CD4-positive, alpha-beta T cell treated with Interleukin-12 subunit alpha and Interleukin-12 subunit beta, for 1 hour (primary cell): ENCODE measurements at places on chromosomes 13 and 19.

DNA sequence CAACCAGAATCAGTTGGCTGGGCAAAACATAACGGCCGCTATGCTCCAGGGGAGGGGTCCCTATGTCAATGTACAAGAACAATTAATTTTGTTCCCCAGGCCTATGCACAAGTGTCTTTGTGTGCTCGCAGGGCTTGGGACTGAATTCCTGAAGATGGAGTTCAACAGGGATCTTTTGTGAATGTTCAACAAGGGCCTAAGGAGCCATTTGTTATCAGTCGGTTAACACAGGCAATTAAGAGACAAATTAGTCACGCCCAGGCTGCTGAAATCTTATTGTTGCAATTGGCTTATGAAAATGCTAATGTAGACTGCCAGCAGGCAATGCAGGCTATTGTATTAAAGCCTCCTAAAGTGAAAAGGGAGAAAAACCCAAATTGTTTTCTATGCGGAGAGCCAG, 117.5 kb downstream of the ZNF429 start:
- DNase-seq = no peak

DNA sequence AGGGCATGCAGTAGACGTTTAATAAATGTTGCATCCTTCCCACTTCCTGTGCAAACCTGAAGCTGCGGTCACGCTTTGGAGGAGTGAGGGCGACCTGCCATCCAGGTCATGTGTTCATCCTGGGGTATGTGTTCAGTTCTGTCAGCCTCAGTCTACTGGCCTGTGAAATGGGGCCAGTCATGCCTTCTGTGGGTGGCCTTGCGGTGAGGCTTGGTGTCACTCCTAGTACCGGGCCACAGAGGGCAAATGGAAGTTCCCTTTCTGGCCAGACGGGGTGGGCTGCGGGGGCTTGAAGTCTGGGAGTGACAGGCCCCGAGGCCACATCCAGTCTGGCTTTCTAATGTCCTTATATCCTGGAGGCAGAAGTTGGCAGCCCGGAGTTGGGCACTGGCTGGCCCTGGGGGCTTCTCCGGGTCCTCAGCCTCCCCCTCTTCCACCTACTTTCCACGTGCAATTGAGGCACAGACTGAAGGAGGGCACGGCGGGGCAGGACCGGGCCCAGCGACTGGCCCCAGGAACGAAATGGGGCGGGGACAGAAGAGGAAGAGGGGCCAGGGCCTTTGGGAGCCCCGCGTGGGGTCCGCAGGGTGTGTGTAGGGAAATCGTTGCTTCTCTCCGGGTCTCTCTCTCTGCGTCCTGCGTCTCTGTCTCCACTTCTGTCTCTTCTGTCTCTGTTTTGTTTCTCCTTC, 11.1 kb downstream of the PDE4A start:
- peak; percentile 73 for DNase-seq

DNA sequence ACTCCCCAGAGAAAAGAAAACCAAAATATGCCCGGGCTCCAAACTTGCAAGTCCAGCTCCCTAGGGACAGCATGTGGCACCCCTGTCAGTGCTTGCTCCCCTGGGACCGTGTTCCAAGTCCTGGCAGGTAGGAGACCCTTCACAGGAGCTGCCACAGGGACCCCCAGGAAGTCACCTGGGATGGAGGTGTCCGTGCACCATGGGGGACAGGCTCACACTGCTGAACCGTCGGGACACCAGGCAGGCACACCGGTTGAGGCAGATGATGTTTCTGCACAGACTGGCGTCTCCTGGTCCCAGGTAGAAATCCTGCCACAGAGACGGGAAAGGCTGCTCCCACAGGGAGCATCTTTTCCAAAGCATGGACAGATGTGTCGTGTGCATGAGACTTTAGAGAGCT, 11.7 kb upstream of the PROZ start:
- no peak for DNase-seq

DNA sequence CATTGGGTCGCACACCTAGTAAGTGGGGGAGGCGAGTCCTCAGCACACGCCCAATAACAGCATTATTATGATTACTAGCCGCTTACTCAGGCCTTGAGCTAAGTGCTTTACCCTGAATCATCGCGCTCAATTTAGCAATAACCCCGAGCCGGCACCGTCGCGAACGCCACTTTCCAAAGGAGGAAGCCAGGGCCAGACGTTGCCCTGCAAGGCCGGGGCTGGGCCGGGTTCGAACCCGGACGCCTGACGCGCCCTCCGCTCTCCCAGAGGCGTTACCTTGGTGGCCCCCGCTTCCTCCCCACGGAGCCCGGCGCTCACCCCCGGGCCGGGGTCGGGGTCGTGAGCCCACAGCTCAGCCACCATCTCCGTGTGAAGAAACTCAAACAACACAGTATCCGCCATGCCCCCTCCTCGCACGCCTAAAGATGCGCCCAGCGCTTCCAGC, at the start of gene TRAPPC6A:
Gene TRAPPC6A (minus strand): TSS at position 421 of the 445 bp plus-strand sequence. CDS start 19 bp downstream, at position 402.
- DNase-seq = no peak

GRCh38 chr19:1942934-1943555, 2.1 kb downstream of the CSNK1G2 start:
- peak; percentile 29 for DNase-seq

DNA sequence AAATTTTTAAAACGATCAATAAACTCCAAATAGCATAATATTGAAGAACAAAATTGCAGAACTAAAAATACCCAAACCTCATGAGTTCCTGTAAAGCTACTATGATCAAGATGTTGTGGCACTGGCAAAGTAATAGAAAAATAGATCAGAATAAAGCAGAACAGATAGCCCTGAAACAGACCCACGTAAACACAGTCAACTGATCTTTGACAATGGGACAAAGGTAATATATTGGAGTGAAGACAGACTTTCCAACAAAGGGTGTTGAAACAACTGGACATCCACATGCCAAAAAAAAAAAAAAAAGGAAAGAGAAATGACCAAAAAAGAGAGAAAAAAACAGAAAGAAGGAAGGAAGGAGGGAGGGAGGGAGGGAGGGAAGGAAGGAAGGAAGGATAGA, 138.7 kb downstream of the IRS2 start:
- DNase-seq = no peak

GRCh38 chr13:44396701-44397580, 23.3 kb downstream of the SERP2 start:
- no peak for DNase-seq

GRCh38 chr19:7505682-7506384, 10.1 kb upstream of the ZNF358 start:
- peak; percentile 20 for DNase-seq

DNA sequence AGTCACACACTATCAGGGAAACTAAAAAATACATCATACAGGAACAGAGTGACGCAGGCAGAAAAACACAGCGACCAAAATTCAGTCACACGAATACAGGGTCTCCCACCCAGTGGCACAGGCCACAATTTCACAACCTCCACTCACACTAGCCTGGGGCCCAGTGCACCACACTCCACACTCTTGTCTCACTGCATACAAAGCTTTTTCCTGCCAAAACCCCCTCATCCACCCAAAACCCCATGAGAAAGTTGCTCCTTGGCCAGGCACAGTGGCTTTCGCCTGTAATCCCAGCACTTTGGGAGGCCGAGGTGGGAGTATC, 1.2 kb downstream of the S1PR5 start:
- peak; percentile 68 for DNase-seq

GRCh38 chr13:34478376-34478775, 463.7 kb upstream of the NBEA start:
- no peak for DNase-seq

DNA sequence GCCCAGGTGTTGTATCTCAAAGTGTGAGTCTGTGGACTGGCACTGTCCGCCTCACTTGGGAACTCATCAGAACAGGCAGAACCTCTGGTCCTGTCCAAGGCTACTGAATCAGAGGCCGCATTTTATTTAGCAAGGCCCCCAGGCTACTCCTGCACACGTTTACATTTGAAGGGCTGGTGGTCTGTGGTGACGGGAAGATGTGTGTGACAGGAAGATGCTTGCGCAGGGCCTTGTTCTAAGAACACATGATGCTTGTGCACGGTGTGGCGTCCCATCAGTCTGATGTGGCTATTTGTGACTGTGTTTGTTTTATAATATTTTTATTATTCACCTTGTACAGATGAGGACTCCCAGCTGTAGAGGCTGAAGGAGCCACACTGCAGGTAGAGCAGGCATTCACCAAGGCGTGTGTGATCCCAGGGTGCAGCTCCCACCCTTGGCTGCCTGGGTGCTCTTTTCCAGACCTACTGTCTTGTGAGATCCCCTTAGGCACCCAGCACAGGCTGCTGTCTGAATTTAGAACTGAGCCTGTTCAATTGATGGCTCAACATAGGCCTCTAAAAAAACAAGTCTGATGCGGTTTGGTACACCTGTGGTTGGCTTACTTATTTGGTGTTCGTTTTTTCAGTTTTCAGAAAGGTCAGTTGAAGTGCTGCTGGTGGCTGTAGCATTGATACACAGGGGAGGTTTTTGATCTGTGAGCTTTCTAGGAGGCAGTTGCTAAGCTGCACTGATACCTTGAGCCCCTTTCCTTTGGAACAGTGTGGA, 3.1 kb downstream of the SLC25A15 start:
- DNase-seq = no peak

DNA sequence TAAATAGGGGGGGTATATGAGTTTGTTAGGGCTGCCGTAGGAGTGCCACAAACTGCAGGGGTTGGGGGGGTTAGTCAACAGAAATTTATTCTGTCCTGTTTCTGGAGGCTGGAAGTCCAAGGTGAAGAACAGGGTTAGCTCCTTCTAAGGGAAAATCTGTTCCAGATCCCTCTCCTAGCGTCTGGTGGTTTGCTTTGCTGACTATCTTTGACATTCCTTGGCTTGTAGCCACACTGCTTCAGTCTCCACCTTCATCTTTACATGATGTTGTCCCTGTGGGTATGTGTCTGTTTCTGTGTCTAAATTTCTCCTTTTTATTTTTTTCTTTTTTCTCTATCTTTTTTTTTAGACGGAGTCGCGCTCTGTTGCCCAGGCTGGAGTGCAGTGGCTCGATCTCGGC, 8.1 kb upstream of the ICAM1 start:
- DNase-seq = no peak

DNA sequence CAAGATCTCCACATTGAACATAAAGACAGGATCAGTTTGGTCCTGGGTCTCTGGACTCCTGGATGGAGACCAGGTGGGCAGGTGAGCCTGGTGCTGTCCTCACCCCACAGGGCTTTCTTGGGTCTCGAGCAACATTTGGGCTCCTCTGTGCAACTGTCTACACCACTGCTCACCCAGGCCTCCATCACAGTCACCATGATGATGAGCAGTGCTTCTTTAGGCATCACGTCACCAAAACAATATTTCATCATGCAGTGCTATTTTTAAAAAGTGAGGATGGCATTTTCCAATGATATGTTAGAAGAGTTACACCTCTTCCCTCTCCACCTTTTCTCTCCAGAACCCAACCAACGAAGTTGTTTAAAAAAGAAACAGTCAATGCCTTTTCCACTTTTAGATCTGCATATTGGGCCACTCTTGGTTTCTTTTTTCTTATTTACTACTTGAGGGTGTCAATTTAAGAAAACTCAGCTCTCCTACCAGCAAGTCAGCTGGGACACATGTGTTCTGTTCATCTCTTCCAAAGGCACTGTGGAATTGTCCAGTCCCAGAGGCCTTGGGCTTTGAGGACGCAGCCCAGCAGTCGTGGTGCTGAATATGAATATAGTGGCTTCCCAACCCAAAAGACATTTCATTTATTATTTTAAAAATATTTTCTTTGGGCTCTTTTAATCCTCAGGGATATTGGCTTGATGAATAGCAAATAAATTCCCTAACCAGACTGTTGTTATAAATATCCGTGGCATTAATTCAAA, 405.7 kb downstream of the KCNRG start:
- no peak for DNase-seq

DNA sequence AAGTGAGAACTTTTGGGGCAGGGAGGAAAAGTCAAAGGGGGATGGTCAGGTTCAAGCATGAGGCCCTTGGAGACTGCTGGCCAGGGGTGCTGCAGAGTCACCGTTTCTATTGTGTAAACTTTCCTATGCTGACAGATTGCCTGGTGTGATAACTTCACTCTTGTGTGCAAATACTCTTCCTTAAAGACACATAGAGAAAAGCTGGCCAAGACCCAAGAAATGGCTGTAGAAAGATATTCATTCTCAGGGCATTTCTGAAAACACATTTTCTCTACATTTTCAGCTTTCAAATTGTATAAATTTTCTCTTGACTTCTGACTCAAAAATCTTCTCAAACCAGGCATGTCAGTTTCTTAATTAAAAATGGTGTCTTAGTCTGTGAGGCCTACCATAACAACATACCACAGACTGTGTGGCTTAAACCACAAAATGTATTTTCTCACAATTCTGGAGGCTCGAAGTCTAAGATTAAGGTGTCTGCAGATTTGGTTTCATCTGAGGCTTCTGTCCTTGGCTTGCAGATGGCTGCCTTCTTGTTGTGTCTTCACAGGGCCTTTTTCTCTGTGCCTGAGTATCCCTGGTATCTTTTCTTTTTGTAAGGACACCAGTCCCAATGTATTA, 304.5 kb downstream of the KCNRG start:
- peak; percentile 42 for DNase-seq

DNA sequence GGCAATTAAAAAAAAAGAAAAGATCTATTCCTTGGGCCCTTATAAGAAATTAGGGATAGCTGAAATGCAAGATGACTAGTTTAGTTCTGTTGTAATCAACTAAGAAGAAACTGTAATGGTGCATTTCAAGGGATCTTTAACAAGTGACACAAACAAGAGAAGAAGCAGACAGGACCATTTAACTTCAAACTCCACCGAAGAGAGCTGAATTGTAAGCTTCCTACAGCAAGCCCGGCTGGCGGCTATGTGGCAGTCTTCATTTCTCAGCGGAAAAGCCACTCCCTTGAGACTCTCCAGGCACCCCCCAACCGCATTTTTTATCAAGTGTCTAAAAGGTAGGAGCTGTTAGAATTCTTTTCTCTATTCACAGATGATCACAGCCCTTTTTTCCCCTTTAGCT, 305.2 kb upstream of the ZNF507 start:
- no peak for DNase-seq

DNA sequence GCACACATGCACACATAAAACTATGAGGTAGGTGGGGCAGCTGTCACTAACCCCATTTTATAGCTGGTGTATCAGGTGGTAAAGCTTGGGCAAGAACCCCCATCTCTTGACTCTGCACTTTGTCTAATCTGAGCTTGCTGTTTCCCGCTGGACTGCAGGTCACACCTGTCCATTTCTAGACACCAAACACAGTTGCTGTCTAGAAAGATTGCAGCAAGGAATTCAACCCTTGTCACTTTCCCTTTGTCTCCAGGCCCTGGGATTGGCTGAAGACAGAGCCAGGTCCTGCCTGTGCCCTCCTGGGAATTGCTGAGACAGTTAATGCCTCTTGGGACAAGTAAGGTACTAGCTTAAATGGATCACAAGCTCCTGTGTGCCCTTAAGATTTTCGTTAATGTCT, 83.8 kb downstream of the RNASEH2B start:
- no peak for DNase-seq

- DNase-seq = no peak
Measured at GRCh38 chr19:10713317-10713716, 4.6 kb upstream of the DNM2 start.
